Endothelial cell of umbilical vein (primary cell): ENCODE measurements at places on chromosomes 1 and 21. TPM values are rescaled to one million over a fixed set of nuclear protein-coding genes. Genes with fewer than 3 reads are reported as not detected.

GRCh38 chr1:114669562-114670082 lies at the start of gene DENND2C:
TSS of gene DENND2C (minus strand) at chr1:114670049. CDS start at chr1:114625984, 44,065 bp downstream.
- peaks cover 11% of the 10 kb centered on the region for H3K4me1 ChIP-seq
- peaks cover 15% of the 10 kb centered on the region for H3K27me3 ChIP-seq
- H3K27ac ChIP-seq, result no peak within 1 kb of the TSS

GRCh38 chr1:156992215-156992614 lies 53.3 kb downstream of the ARHGEF11 start:
- no peaks in the 10 kb centered on the region for H3K27me3 ChIP-seq
- DNase-seq, result no peak
- peaks cover 2% of the 10 kb centered on the region for H3K36me3 ChIP-seq
- no peak overlapping the region for H3K4me3 ChIP-seq
- H3K4me1 ChIP-seq, result no peaks in the 10 kb centered on the region

- no peak overlapping the region for H3K27ac ChIP-seq
- no peak overlapping the region for H3K4me3 ChIP-seq
- H3K4me1 ChIP-seq, result peaks cover 24% of the 10 kb centered on the region
These were observed 154.6 kb downstream of the PLA2G4A start for GRCh38 chr1:186983327-186983726.

GRCh38 chr1:168550971-168551370 lies 7.2 kb upstream of the XCL2 start:
- no peaks in the 10 kb centered on the region for H3K27me3 ChIP-seq
- H3K27ac ChIP-seq, result no peak overlapping the region

DNA sequence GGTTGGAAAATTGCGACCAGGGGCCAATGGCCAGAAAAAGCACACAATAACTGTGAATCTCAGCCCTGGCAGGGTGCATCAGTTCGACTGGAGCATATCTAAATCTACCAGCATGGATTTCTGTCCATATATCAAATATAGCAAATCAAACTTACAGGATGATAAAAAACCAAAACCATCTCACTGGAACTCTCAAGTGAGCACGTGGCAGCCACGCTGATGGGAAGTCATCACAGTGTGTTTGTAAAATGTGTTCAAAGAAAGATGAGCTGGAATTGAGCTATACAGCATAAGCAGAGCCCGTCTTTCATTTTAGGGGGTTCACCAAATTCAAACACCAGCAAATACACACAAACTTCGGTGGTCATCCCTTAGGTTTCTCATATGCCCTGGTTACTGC lies 610.1 kb downstream of the AJAP1 start:
- no peak overlapping the region for H3K4me3 ChIP-seq
- DNase-seq, result no peak
- no peaks in the 10 kb centered on the region for H3K27me3 ChIP-seq
- H3K36me3 ChIP-seq, result no peaks in the 10 kb centered on the region
- H3K27ac ChIP-seq, result no peak overlapping the region
- no peaks in the 10 kb centered on the region for H3K4me1 ChIP-seq

DNA sequence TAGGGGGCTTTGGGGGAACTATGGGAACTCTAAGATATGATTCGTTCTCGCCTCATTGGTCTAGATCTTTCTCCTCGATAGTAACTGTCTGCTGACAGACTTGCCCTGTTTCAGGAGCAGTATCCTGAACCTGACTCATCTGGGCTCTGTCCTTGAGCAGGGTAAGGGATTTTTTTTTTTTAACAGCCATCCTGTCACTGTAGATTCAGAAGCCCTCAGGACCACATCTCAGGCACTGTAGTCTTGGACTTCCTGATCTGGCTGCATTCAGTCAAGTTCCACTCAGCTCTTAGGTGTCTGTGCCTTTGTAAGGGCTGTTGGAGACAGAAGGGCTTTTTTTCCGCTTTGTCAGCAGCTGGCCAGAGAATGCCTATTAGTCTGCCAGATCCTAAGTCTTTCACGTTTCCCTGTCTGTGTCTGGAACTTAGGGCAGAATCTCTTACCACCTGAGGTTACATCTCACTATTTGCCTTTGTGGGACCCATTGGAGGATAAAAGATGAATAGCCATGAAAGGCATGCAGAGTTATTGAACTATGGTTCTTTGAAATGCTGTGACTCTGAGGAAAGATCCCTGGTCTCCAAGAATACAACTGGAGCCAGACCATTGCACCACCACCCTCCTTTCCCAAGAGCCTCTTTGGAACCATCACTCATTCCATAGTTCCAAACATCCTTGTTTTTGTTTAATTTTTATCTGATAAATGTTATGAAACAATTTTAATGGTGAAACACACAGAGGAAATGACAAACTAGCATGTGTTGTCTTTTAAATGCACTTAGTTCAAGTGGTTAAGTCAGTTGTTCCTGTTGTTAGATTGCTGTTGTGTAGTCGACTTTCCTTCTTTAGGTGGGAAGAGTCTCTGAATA lies 49.7 kb upstream of the MACF1 start:
- H3K27me3 ChIP-seq, result no peaks in the 10 kb centered on the region
- peak; percentile 78 for DNase-seq
- H3K4me3 ChIP-seq, result no peak overlapping the region
- H3K36me3 ChIP-seq, result no peaks in the 10 kb centered on the region

- no peak overlapping the region for H3K4me3 ChIP-seq
- H3K27me3 ChIP-seq, result no peaks in the 10 kb centered on the region
- H3K27ac ChIP-seq, result no peak overlapping the region
- no peaks in the 10 kb centered on the region for H3K36me3 ChIP-seq
These were observed 184.4 kb upstream of the KCNK2 start for GRCh38 chr1:214898161-214898560.

The CFHR1 gene
- 0.11 and 0.13 TPM in 2 replicates for polyA plus RNA-seq

- no peaks in the 10 kb centered on the region for H3K36me3 ChIP-seq
- H3K27ac ChIP-seq, result no peak overlapping the region
- DNase-seq, result peak; percentile 10
These were observed 189.8 kb upstream of the LYPLAL1 start for GRCh38 chr1:218983848-218984247.

- peaks cover 5% of the 10 kb centered on the region for H3K4me1 ChIP-seq
- H3K4me3 ChIP-seq, result no peak overlapping the region
- peak; percentile 35 for DNase-seq
These were observed 55.2 kb downstream of the GPR161 start for GRCh38 chr1:168081373-168082007.
